ENCODE measurements at places on chromosomes 11 and 22. TPM values are rescaled to one million over a fixed set of nuclear protein-coding genes. Genes with fewer than 3 reads are reported as not detected.

GRCh38 chr11:79973721-79974617 lies 533.1 kb upstream of the TENM4 start:
- H3K27me3 ChIP-seq = no peaks in the 10 kb centered on the region
- DNase-seq = no peak
- no peaks in the 10 kb centered on the region for H3K36me3 ChIP-seq
- H3K27ac ChIP-seq = no peak overlapping the region

The OR6A2 gene
- total RNA-seq = 0.51 TPM

DNA sequence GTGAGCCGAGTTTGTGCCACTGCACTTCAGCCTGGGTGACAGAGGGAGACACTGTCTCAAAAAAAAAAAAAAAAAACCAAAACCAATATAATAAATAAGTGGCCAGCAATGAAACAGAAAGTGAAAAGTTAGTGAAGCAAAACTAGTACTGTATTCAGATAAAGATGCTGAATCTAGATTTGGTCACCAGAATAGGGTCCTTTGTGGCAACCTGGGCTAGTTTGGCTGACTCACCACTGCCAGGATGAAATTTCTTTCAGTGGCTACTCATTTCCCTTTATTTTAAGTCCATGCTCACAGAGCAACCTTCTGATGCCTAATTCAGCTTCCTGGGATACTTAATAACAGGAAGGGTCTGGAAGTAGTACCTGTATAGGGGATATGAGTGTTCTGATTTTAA lies 26.0 kb downstream of the LIMK2 start:
- H3K27me3 ChIP-seq = peaks cover 8% of the 10 kb centered on the region
- H3K36me3 ChIP-seq = peaks cover 59% of the 10 kb centered on the region
- peaks cover 51% of the 10 kb centered on the region for H3K4me1 ChIP-seq
- no peak overlapping the region for H3K4me3 ChIP-seq
- no peak overlapping the region for H3K27ac ChIP-seq

- H3K4me1 ChIP-seq = peaks cover 25% of the 10 kb centered on the region
- peaks cover 1% of the 10 kb centered on the region for H3K27me3 ChIP-seq
- H3K27ac ChIP-seq = no peak within 1 kb of the TSS
- H3K36me3 ChIP-seq = no peaks in the 10 kb centered on the region
- no peak within 1 kb of the TSS for H3K4me3 ChIP-seq
Measured at GRCh38 chr11:71582309-71582895, at the start of gene KRTAP5-11. KRTAP5-11 (minus strand) TSS chr11:71582875; CDS start chr11:71582837, 38 bp downstream.

- peaks cover 16% of the 10 kb centered on the region for H3K36me3 ChIP-seq
- peaks cover 30% of the 10 kb centered on the region for H3K4me1 ChIP-seq
- no peak overlapping the region for H3K27ac ChIP-seq
- DNase-seq = no peak
Measured at GRCh38 chr11:57407941-57408475, 17.6 kb upstream of the PRG2 start.

DNA sequence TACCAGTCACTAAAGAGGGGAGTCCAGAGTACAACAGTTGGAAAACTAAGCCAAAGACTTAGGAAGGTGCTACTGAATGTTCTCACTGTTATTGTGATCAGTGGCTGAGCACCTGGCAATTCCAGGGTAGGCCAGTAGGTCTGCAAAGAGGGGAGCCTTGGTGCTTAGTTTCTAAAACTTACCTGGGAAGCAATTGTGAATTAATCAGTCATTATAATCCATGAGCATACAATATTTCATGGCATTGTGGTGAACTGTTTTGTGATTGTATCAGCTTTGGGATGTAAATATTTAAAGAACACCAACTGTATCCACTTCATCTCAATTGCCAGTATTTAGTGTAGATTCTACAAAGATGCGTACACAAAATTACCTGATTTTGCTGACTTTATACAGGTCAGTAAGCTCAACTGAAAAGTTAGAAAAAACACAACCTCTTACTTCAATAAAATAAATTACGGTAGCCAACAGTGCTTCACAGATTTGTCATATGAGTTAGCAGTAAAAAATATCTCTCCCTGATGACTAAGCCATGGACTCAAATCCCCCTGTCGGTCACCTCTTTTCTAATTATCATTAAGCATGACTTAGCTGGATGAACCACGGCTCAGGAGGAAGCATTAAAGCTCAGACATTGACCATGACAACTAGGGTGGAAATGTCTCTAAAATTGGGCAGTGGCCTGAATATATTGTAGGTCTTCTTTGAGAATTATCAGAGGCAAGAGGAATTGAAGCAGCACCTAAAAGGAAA lies 30.8 kb upstream of the SORL1 start:
- no peak overlapping the region for H3K4me3 ChIP-seq
- H3K27ac ChIP-seq = no peak overlapping the region
- H3K27me3 ChIP-seq = peaks cover 1% of the 10 kb centered on the region
- DNase-seq = no peak
- H3K36me3 ChIP-seq = no peaks in the 10 kb centered on the region
- H3K4me1 ChIP-seq = peaks cover 2% of the 10 kb centered on the region

All from endothelial cell (in vitro differentiated cells).